ENCODE measurements at places on chromosomes 1 and 21. TPM values are rescaled to one million over a fixed set of nuclear protein-coding genes. Genes with fewer than 3 reads are reported as not detected.

RIMKLA gene
- total RNA-seq: 13.9 TPM

MAP10 gene
- 2.1 TPM for total RNA-seq

VASH2 gene
- total RNA-seq: 0.59 TPM

SAMD11 gene
- 5.1 TPM for total RNA-seq

MPL gene
- not detected for total RNA-seq

WDR26 gene
- total RNA-seq: 64.4 TPM

TNFSF4 gene
- total RNA-seq: 1.2 TPM

OVAAL gene
- not detected for total RNA-seq

KNCN gene
- not detected for total RNA-seq

DNA sequence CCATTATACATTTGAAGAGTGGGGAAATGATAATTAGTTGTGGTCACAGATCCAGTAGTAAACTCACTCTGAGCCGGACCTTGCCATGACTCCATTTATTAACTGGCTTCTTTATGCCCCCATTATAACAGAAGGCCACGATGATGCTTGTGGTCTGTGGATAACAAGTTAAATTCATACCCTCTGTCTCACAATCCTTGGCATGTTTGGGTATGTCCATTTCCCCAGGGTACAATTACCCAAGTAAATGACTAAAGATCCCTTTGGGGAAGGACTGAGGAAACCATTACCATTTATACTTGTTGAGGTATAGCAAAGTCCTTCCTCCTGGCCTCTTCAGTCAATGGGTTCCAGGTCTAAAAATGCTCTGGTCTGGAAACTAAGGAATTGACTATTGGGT lies 7.3 kb upstream of the USP1 start:
- no peak for DNase-seq

DNA sequence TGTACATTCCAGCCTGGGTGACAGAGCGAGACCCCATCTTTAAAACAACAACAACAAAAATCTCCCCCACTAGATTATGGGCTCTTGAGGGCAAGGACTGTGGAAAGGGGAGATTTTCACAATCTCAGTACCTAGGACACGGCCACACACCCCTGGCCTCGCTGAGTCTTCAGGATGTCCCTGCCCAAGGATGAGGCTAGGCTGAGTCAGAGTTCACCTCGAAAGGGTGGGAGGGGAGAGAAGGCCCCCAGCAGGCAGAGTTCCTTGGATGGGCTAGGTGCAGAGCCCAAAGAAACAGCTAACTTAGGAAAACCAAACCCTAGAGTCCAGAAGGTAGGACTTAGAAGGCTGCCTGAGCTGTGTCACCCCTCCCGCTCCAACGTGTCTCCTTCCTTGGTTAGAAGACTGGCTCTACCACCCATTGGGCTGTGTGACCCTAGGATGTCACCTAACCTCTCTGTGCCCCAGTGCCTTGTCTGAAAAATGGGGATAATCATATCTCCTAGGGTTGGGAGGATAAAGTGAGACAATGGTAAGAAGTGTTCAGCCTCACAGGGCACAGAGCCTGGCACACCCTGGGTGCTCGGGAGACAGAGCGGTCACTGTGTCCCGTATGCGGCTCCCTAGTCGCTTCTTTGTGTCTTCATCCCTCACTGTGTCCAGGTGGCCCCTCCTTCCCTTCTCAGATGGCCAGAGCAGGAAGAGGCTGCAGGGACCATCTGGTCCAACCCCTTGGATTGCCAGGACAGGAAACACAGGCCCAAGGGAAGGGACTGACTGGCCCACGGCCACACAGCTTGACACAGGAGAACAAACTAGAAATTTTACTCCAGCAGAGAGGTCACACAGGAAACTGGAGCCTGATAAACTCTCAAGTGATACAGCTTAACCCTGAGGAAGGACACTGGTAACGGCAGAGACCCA lies 11.2 kb downstream of the TRIM62 start:
- no peak for DNase-seq

GRCh38 chr1:237133921-237134320 lies 91.9 kb downstream of the RYR2 start:
- DNase-seq: no peak

- no peak for DNase-seq
Observed at GRCh38 chr1:199734186-199734585, 293.3 kb upstream of the NR5A2 start.

- no peak for DNase-seq
Observed at GRCh38 chr1:153058826-153059784, 1.8 kb upstream of the SPRR2A start.

DNA sequence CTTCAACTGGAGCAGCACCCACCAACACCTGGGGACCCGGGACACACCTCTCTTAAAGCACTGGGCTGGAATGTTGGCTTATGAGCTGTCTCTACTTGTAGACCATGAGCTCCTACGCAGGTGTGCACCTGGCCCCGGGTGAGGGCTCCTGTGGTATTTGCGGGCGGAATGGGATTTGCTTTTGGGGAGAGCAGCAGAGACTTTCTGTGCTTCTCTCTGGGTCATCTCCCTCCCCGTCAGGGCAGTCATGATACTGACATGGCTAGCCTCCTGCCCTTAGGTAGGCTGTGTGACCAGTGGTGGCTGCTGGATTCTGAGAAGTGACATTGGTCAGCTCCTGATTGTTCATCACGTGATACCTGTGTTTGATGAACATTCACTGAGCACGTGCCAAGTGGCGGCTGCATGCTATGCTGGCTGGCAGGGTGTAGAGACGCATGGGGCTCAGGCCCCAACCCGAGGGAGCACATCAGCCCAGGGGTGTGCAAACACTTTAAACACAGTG lies 9.0 kb upstream of the ZBTB21 start:
- no peak for DNase-seq

DNA sequence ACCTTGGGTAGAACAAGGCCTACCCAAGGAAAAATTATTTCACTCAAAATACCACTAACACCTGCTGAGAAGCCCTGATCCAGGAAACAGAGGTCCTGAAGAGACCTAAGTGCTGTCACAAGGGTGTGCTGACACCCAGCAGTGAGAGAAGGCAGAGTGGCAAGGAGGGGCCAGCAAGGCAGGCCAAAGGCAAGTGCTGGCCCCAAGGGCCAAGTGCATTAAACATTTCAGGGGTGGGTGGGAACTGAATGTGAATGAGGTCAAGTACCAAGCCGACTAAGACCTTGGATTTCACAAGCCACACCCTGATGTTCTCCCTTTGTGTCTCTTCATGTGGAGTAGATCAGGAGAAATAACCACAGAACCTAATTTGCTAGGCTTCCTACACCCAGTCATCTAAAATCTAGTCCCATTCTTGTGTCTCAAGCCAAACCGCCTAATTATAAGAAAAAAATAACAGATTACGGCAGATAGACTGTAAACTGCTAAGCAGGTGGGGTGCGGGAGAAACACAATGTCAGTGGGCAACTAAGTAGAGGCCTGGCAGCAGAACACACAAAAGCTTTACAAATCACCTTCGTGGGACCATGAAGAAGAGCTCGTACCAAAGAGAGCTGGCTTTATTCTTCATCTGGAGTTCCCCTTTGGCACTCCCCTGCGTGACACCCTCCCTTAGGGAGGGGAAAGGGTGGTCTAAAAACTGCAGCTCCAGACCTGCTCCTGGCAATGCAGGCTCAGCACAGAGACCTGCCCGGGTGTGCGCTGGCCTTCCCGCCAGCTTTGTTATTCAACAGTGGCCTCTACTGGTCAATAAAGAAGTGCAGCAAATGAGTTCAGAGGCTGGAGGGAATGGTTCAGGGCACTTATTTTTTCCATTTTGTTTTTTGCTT lies 8.7 kb downstream of the UBE2G2 start:
- DNase-seq: no peak

GRCh38 chr21:36120304-36120888 lies 14.5 kb upstream of the CBR3 start:
- no peak for DNase-seq

DNA sequence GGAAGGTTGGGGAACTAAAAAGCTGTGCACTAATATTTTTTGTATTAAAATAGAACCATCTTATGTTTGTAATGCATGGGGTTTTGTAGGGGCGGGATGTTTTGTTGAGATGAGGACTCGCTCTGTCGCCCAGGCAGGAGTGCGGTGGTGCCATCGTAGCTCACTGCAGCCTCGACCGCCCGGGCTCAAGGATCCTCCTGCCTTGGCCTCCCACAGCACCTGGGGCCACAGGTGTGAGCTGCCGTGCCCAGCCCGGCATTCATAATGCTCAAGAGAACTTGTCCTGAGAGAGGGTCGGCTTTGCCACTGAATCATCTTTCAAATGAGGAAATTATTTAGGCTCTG lies 3.0 kb upstream of the C1orf159 start:
- DNase-seq: no peak

DNA sequence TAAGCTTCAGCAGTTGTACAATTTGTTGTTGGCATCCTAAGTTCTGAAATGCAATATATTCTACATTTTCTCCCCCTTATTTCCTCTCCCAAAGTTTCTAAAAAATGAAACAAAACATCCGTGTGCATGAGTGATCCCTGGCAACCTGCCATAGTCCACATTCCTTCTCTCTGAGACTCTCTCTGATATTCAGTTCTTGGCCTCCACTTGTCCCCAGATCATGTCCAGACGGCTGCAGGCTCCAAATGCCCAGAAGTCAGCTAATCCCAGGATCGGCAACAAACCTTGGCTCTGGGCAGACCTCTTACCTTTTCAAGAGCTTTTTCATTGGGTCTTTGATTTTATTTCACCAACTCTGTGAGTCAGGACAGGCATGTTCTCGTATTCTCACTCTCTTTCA lies 187.8 kb downstream of the ETS2 start:
- no peak for DNase-seq

GRCh38 chr1:213279410-213279809 lies 228.4 kb downstream of the RPS6KC1 start:
- no peak for DNase-seq

- no peak for DNase-seq
Observed at GRCh38 chr21:17784604-17785402, 34.4 kb downstream of the C21orf91 start.

DNA sequence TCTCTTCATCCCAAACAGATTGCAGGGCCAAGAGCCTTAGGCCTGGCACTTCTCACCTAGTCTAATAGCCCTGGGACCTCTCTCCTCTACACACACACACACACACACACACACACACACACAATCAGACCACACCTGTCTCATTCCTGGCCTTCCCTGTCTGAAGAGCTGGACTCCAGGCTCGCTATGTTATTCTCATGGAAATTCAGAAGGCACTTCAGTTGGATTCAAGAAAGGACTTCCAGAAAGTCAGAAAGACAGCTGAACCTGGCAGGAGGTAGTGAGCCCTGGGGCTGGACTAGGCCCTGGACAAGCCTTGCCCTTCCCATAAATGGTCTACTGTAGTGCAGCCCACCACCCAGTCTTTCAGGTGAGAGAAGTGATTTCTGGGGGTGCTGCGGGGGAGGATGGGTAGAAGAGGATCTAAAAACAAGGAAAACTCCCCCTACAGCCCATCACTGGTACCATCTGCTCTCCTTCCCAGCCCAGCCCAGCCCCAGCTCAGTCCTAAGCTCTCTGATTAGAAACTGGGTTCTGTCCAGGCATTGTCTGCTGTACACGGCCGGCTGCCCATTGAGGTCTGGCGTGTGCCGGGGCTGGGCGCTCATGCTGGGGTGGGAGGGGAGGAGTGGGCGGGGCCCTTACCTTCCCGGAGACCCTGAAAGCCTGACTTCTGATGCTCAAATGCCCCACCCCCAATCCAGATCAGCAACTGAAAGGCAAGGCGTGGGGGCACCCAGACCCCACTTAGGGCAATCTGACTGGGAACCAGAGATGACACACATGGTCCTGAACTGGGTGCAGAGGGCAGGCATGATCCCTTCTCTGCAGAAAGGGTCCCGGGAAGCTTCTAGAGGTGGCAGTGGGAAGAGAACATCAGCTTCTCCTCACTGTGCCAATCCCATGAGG lies 2.5 kb downstream of the KIF21B start:
- DNase-seq: peak; percentile 52

DNA sequence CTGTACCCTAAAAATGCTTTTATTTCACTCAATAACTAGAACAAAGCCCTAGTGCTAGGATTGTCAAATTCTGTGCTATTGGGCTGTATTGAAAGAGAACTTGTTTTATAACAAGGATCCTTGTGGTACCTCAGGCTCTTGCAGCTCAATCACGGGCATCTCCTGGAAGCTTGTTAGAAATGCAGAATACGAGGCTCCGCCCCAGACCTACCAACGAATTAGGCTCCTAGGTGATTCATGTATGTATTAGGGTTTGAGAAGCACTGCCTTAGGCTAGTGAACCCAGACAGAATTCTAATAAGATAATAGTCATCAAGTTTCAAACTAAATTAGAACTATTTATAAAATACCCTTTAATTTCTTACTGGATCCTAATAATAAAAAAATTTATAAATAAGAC lies 45.6 kb downstream of the ZZZ3 start:
- no peak for DNase-seq

DNA sequence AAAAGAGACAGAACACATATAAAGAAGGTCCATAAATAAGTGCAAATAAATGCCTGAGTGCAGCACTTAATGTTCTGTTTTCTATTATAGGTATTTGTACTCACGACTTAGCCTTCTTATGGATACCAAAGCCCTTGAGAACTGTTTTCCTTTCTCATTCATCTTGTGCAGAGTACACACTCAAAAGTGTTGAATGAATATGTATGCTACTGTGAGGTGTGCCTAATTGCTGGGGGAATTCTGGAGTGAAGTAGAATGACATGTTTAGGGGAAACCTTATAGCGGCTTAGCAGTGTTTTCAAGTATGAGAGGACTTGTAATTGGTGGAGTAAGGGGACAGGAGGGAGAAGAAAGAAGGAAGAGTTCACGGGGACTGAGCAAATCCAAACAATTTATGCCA lies 157.6 kb downstream of the CACNA1E start:
- DNase-seq: no peak
